Activated T-cell treated with anti-CD3 and anti-CD28 coated beads, Interleukin-2, amount 50 U/mL, for 72 hours (primary cell): ENCODE measurements at places on chromosomes 16 and 17.
A peak's percentile ranks its signal among the peaks of the same experiment; 100 is the strongest.

GRCh38 chr16:1917056-1917664, 1.1 kb downstream of the HS3ST6 start:
- DNase-seq, result no peak
- H3K27ac ChIP-seq, result no peak overlapping the region
- H3K4me1 ChIP-seq, result peaks cover 6% of the 10 kb centered on the region
- H3K27me3 ChIP-seq, result peaks cover 46% of the 10 kb centered on the region

DNA sequence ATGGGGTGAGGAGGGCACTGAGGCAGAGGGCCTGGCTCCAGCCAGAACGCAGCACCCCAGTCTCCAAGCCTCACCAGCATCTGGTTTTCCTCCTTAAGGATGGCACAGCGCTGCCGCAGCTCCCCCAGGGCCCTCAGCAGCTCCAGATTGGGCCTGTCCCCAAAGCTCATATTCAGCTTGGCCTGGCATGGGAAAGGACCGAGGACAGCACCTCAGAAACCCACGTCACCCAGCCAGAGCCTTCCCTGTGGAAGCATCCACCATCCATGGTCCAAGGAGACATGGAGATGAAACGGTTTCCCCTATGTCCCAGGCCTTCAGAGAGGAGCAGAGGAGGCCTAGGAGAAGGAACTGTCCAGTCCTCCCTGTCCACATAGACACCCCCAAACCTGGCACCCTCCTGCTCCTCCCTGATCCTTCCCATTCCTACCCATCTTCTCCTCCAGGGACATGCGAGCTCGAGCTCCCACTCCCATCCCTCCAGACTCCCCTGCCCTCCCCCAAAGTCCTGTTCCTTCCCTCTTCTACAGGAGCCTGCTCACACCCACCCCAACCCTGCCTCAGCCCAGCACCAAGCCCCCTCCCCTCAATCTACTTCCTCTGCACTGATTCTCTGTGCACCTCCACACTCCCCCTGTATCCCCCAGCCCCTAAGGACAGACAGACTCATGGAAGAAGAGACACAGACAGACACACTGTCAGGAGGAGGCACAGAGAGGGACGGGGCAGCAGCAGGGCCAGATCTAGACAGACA, 1.8 kb downstream of the TSPOAP1 start:
- peaks cover 16% of the 10 kb centered on the region for H3K36me3 ChIP-seq
- H3K4me1 ChIP-seq, result peaks cover 47% of the 10 kb centered on the region
- H3K27ac ChIP-seq, result peak overlapping the region; percentile 98
- peak overlapping the region; percentile 93 for H3K4me3 ChIP-seq

- H3K27me3 ChIP-seq, result no peaks in the 10 kb centered on the region
- H3K4me3 ChIP-seq, result no peak overlapping the region
- no peak overlapping the region for H3K27ac ChIP-seq
- H3K36me3 ChIP-seq, result peaks cover 4% of the 10 kb centered on the region
These were observed 2.5 kb downstream of the TAC4 start for GRCh38 chr17:49845321-49845720.

DNA sequence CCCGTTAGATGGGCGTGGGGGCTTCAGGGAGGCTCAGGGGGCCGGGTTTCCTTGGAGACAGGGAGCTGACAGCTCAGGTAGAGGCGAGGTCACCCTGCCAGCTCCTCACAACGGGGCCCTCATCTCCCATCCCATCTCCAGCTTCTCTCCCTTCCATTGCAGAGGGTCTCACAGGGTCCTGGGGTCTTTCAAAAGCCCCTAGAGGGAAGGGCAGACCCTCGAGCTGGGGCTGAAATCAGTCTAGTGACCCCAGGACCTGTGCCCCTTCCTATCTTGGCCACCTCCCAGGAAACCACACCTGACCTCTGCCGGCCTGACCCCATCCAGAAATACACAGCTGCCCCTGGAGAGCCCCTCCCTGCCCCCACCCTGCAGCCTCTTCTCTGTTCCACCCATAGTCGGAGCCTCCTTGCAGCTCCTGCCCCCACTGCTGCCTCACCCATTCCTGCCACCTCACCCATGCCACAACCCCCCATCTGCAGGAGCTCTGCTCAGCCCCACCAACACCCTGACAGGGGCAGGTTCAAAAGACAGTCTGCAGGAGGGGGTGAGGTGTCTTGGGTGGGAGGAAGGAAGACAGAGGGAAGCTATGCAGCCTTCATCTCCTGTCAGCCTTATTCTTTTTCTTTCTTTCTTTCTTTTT, 23.4 kb downstream of the PIK3R5 start:
- H3K27me3 ChIP-seq, result no peaks in the 10 kb centered on the region
- peaks cover 90% of the 10 kb centered on the region for H3K4me1 ChIP-seq
- H3K36me3 ChIP-seq, result peaks cover 19% of the 10 kb centered on the region

DNA sequence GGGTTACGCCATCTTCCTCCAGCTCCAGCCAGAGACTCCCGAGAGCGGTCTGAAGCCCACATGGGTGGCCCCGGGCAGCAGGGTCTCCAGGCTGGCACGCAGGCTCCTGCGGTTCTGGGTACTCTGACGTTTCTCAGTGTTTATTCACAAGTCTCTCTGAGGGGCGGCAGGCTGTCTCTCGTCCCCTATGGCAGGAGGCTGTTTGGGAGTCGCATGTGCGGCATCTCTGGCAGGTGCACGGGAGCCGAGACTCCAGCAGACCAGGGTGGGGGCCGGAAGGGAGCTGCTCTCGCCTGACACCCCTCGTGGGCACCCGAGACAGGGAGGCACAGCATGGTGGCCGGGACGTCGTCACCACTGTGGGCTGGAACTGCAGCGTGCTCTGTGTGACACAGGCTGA, 48.1 kb downstream of the ZNF778 start:
- peaks cover 7% of the 10 kb centered on the region for H3K4me1 ChIP-seq
- no peak for DNase-seq
- peaks cover 10% of the 10 kb centered on the region for H3K36me3 ChIP-seq
- H3K4me3 ChIP-seq, result no peak overlapping the region
- H3K27ac ChIP-seq, result no peak overlapping the region

- H3K4me3 ChIP-seq, result no peak overlapping the region
- no peaks in the 10 kb centered on the region for H3K4me1 ChIP-seq
- no peak overlapping the region for H3K27ac ChIP-seq
- H3K36me3 ChIP-seq, result no peaks in the 10 kb centered on the region
- DNase-seq, result no peak
These were observed 273.2 kb downstream of the MRTFB start for GRCh38 chr16:14344292-14344691.

GRCh38 chr17:11035681-11036080, 197.8 kb upstream of the PIRT start:
- no peak overlapping the region for H3K4me3 ChIP-seq
- no peaks in the 10 kb centered on the region for H3K27me3 ChIP-seq
- DNase-seq, result no peak
- H3K27ac ChIP-seq, result no peak overlapping the region

DNA sequence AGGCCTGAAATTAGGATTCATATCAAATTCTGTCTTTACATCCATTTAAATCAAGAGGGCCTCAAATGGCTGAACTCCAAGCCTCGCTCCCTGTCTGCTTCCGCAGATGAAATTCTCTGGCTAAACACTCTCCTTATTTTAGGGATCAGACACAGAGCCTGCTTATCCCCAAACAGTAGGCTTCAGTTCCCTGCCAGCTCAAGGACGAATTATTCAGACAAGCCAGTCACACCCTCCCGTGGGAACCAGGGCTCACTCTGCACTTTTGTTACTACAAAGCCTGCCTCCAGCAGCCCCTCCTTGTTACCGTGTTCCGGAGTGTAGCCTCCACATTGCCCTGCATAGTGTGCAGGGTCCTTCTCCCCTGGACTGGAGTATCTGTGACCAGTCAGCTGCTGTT, 46.6 kb upstream of the LCMT1 start:
- peaks cover 9% of the 10 kb centered on the region for H3K27me3 ChIP-seq
- H3K4me1 ChIP-seq, result peaks cover 61% of the 10 kb centered on the region
- no peak overlapping the region for H3K4me3 ChIP-seq
- H3K36me3 ChIP-seq, result no peaks in the 10 kb centered on the region

DNA sequence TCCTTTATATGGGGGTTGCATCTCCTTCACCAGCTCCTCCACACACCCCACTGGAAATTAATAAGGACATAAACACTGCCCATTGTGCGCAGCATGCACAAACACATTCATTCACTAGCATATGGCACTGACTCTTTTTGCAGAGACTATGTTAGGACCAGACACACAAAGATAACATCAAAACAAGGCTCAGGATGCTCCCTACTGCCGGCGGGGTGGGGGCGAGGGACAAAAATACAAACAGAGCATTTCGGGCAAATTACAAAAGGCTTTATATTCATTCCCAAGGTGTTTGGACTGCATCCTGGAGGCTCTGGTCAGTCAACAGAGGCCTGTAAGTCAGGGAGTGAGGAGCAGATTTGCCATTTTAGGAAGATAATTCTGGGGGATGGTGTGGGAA, 299.7 kb downstream of the SLC39A11 start:
- peaks cover 43% of the 10 kb centered on the region for H3K36me3 ChIP-seq
- H3K4me1 ChIP-seq, result no peaks in the 10 kb centered on the region
- H3K27ac ChIP-seq, result no peak overlapping the region
- H3K4me3 ChIP-seq, result no peak overlapping the region
- DNase-seq, result no peak
- H3K27me3 ChIP-seq, result no peaks in the 10 kb centered on the region

DNA sequence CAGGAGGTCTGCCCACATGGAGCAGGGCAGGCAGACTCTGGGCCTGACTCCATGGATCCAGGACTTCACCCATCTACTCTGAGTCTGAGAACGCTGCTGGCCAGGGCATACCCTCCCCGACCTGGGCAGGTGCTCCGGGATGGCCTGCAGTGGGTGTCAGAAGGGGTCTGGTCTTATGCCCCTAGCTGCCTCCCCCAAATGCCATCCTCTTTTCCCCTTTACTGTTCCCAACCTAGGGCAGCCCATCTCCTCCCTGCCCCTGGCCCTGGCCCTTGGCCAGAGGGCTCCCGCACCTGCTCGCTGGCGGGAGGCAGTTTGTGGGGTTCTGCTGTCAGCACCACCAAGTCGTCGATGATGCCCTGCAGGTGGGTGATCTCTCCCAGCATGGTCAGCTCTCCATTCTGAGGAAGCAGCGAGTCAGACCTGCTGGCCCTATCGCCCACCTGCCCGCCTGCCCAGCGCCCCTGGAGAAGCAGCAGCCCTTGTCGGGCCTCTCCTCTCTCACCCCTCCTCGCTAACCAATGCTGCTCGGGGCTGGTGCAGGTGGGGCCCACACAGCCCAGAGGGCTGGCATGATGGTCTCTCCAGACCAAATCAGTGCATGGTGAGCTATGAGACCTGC, 8.2 kb downstream of the MTSS2 start:
- H3K4me3 ChIP-seq, result no peak overlapping the region
- H3K27me3 ChIP-seq, result no peaks in the 10 kb centered on the region
- no peaks in the 10 kb centered on the region for H3K4me1 ChIP-seq
- no peaks in the 10 kb centered on the region for H3K36me3 ChIP-seq
- DNase-seq, result no peak
- H3K27ac ChIP-seq, result no peak overlapping the region

DNA sequence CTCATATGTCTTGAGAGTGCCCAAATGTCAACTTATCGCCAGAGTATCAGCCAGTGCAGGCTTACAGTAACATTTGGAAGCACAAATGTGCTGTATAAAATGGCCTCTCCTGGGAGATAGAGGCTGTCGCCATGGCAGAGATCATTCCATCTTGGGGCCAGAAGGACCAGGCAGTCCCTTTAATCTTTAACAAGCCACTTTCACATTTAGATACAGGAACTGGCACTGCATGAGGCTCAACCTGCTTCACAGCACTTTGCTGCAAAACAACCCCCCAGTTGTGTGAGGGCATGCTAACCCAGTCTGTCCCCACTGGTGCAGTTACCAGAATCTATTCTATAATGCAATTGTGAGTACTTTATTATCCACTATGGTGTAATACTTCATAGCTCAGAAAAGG, 4.7 kb upstream of the RFFL start:
- H3K27me3 ChIP-seq, result no peaks in the 10 kb centered on the region
- peaks cover 85% of the 10 kb centered on the region for H3K4me1 ChIP-seq
- H3K4me3 ChIP-seq, result peak overlapping the region; percentile 48
- H3K36me3 ChIP-seq, result peaks cover 9% of the 10 kb centered on the region

GRCh38 chr17:67931227-67931626, 65.0 kb downstream of the C17orf58 start:
- H3K4me3 ChIP-seq, result no peak overlapping the region
- peaks cover 29% of the 10 kb centered on the region for H3K36me3 ChIP-seq
- DNase-seq, result no peak
- H3K27me3 ChIP-seq, result no peaks in the 10 kb centered on the region

- peaks cover 21% of the 10 kb centered on the region for H3K4me1 ChIP-seq
- no peak for DNase-seq
- peaks cover 35% of the 10 kb centered on the region for H3K36me3 ChIP-seq
- no peak overlapping the region for H3K27ac ChIP-seq
- no peak overlapping the region for H3K4me3 ChIP-seq
- H3K27me3 ChIP-seq, result no peaks in the 10 kb centered on the region
These were observed 16.9 kb downstream of the TRIM25 start for GRCh38 chr17:56896968-56897359.

- H3K4me3 ChIP-seq, result no peak overlapping the region
- DNase-seq, result no peak
- H3K27me3 ChIP-seq, result no peaks in the 10 kb centered on the region
- peaks cover 2% of the 10 kb centered on the region for H3K36me3 ChIP-seq
- no peaks in the 10 kb centered on the region for H3K4me1 ChIP-seq
- no peak overlapping the region for H3K27ac ChIP-seq
These were observed 1425.1 kb upstream of the CDH8 start for GRCh38 chr16:63461248-63461841.

GRCh38 chr17:7721612-7722011, 4.1 kb downstream of the DNAH2 start:
- no peak overlapping the region for H3K27ac ChIP-seq
- H3K27me3 ChIP-seq, result peaks cover 66% of the 10 kb centered on the region
- DNase-seq, result no peak
- H3K36me3 ChIP-seq, result no peaks in the 10 kb centered on the region

- no peak for DNase-seq
- H3K27me3 ChIP-seq, result no peaks in the 10 kb centered on the region
- H3K4me3 ChIP-seq, result no peak overlapping the region
- peaks cover 9% of the 10 kb centered on the region for H3K36me3 ChIP-seq
- H3K4me1 ChIP-seq, result peaks cover 54% of the 10 kb centered on the region
These were observed 5.5 kb downstream of the USP32 start for GRCh38 chr17:60386147-60387058.

DNA sequence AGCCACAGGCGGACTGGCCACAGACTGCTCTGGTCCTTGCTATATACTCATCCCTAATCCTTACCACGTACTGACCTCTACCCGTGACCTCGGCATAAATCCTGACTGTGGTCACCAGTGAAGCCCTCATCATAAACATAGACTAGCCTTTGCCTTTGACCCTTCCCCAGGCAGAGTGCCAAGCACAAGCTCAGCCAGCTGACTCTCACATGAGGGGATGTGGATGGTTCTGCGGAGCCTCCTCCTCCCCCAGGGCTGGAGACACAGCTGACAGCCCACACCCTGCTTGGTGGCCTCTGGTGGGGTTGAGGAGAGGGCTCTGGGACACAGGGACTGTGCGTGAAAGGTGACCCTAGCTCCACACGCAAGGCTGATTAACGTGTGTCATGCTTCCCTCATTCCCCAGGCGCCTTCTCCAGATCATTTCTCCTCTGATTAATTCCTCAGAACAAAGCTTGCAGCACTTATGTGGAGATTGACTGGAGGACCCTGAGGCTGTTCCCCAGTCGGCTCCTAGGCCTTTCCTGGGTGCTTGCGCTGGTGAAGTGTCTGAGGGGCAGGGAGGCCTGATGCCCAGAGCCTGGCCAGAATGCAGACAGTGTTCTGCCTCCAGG, 241.5 kb upstream of the NLRP1 start:
- no peak for DNase-seq
- peaks cover 8% of the 10 kb centered on the region for H3K4me1 ChIP-seq
- H3K27me3 ChIP-seq, result peaks cover 15% of the 10 kb centered on the region
- no peak overlapping the region for H3K27ac ChIP-seq
- H3K36me3 ChIP-seq, result no peaks in the 10 kb centered on the region
